ENCODE measurements at places on chromosomes 1 and 21.

GRCh38 chr1:61051719-61052394 is 30.5 kb upstream of the NFIA start:
- DNase-seq = no peak

DNA sequence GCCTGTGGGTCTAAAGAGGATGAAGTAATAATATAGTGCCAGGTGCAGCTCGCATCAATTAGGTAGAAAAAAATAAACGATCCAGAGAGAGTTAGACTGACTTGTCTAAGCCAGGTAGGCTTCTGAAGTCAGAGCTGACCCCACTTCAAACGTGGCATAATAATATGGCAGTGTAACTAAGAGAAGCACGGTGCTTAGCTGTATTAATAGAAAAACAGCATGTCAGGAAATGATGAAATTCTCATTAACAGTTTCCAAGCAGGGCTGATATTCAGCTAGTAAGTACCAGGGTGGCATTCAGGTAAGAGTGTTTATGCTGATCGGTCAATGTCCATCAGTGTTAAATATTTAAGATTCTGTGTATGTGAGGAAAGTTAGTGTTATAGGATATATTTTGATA is 145.8 kb upstream of the SAMSN1 start:
- no peak for DNase-seq

DNA sequence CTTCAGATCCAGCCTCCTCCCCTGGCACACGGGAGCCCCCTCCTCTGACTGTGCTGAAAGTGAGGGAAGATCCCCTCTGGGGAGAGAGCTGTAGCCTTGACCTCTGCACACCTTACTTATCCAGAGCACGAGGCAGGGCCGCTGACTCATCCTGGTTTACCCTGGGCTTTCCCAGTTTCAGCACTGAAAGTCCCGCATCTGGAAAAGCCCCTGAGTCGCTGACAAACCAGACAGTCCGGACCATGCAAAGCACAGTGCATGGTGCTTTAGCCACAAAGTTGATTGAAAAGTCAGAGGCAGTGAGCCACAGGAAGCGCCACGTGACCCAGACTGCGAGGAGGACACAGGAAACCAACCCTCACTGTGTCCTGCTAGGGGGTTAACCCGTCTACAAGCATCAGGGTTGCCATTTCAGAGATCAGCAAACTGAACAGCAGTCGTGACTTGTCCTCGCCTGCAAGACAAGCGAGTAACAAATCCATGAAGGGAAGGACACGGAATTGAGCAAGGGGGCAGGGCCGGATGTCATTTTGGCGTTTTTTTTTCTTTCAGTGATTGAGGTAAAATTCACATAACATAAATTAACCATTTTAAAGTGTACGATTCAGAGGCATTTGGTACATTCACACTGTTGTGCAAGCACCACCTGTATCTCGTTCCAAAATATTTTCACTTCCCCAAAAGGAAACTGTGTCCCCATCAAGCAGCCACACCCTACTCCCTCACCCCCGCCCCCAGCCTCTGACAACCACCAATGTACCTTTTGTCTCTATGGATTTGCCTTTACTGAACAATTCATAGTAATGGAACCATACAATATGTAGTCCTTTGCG is 19.9 kb upstream of the IFNGR2 start:
- DNase-seq = peak; percentile 60

- no peak for DNase-seq
Measured at GRCh38 chr1:242402956-242403355, 121.5 kb downstream of the PLD5 start.

GRCh38 chr1:230633469-230633868 is 8.8 kb upstream of the COG2 start:
- DNase-seq = no peak

DNA sequence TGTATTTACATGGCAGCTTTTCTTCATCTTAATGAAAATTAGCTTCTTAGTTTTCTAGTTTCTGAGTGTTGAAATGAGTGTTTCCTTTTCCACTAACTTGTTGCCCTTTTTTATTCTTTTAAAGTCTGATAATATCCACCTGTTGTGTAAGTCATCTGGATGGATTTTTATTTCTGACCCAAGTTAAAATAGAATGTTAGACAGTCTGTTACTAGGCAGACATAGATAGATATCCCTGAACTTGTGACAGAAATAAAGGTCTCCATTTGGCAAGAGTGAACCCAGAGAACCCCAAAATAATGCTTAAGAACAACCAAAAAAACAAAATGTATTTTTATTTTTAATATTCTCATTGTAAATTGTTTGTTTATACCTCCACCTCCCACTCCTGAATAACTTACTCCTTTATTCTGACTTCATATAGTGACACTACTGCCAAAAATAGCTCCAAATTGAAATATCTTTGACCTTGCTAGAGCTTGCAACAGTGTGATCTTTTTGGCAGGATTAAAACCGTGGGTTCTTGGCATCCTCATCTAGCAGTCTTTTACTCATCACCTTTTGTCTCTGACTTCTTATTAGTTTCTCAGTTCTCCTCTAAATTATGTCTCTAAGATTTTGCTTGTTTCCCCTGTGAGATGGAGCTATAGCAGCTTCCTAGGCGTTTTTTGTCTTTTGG is 26.9 kb upstream of the SH3D21 start:
- peak; percentile 45 for DNase-seq

GRCh38 chr1:89260566-89261255 is 11.9 kb downstream of the GBP5 start:
- DNase-seq = peak; percentile 55

- no peak for DNase-seq
Measured at GRCh38 chr1:119045096-119045746, 57.1 kb upstream of the TBX15 start.

DNA sequence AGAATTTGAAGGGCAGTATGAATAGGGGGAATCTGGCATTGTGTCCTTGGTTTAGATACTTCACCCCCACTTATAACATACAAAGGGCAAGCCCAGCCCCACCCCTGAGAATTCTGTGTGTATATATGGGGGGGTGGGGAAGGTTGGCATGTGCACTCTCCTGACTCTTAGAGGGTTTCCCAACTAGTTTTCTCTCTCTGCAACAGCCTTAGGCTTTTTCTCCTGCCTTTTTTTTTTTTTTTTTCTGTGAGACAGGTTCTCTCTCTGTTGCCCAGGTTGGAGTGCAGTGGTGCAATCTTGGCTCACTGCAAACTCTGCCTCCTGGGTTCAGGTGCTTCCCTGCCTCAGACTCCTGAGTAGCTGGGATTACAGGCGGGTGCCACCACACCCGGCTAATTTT is 2.9 kb upstream of the ZBED6 start:
- DNase-seq = no peak

DNA sequence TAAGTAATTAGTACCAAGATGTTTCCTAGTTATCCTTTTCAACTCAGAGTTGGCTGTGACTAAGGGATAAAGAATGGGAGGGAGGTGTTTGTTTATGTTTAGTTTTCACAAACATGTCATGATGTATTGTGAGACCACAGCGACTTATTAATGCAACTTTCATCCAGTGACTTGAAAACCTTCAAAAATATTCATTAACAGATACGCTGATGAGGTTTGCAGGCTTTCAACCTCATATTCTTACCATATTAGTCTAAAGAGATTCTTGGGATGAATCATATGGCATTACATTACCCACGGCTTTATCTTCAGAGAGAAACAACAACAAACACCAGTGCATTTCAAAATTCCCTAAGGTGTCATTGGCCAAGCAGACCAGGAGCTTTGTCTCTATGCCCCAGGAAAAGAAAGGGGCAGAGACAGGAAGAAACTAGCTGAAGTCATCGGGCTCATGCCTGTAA is 36.4 kb downstream of the PALMD start:
- DNase-seq = peak; percentile 18

GRCh38 chr1:93980320-93981273 is 71.4 kb upstream of the GCLM start:
- no peak for DNase-seq

DNA sequence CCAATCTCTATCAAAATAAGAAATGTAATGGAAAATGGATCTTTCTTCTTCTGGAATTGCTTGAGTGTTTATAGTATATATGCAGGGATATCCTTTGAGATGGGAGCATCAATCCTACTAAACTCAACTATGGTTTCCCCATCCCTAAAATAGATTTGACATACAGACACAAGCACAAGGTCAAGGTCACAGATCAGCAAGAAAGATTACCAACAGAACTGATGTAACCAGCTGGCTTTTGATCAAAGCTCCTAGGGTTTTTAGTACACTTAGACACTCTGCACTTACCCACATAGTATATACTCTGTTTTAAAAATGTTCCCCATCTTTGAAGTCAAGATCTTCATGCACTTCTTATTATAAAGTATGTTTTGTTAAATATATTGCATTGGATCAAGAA is 85.5 kb downstream of the NRIP1 start:
- DNase-seq = no peak

DNA sequence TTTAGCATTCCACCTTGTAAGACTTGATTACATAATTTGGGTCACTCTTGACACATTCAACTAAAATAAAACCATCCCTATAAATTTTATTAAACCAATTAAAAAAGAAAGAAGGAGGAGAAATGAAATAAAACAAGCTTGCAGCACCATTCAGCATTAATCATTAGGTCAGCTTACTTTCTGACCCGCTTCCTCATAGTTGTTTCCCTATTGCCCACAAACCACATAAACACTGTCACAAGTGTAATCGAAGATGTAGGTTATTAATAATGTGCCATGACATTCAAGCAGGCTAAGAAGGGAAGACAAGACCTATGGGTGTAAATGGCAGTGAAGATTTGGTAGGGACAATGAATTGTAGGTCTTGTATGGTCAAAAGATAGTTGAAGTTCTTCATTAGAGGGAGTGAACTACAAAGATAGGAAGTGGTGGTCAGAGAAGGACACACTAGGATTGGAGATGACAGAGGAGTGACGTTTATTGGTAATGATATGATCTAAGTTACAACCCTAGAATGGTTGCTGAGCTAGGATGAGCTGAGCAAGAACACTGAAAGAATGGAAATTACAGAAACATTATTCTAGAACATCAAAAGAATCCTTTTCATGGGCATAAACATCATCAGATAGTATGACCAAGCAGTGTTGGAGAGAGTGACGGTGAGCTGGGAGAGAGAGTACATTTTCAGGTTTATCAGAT is 231.5 kb downstream of the KCNT2 start:
- no peak for DNase-seq

DNA sequence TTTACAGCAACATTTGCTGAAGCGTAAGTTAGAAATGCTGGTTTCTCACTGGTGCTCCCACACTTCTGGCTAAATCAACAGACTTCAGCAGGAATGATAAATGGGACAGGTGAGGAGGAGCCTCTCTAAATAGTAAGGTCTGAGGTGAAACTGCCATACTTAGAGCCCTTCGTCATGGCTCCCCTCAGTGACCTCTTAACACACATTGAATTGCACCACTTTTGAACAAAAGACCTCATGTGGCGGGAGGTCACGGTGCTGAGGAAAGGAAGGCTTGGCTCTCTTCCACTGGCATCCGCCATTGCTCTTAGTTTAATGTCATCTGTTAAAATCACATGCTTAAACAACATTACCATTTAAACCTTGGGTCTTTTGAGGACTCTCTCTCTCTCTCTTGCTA is 3.4 kb downstream of the MAP3K7CL start:
- DNase-seq = no peak

DNA sequence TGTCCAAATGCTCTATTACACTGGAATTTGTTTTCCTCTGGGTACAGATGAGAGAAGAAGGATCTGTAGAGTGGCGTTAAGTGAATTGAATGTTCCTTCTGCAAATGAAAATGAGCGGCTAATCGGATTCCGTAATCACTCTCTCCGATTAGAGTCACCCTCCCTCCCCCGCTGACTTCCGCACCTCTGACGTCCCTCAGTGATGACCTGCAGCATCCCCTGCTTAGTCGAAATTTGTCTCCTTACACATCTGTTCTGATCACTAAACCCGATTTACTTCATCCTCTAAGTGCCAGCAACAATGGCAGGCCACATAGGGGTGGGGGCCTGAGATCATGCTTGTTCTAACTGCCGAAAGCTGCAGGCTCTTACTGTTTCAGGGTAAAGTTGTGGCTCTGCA is 378.7 kb downstream of the SEC16B start:
- DNase-seq = no peak

DNA sequence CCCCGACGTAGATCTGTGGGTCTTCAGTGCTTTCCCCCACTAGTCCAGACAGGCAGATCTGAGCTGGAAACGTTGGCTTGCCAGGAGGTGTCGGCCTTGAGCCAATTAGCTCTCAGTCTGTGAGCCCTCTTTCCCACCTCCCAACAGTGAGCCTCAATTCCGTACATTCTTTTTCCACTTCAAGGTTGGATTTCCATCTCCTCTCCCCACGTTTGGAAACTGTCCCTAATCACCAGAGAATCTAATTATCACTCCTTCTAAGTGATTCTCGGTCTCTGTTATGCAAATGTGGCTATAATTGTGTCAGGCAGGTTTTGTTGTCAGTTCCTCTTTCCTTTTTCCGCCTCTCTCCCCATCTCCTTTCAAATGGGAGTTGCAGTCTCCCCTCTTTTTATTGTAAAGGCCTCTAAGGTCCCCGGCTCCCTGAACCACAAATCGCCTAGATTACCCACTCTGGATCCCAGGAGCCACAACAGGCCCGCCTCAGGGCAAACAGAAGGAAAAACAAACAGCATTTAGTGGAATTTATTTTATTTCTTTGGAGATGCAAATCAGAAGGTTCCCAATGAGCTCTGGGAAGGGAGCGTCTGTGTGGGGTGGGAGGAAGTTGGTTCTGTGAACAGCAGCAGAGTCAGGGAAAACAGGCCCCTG is 29.4 kb upstream of the LRRN2 start:
- no peak for DNase-seq

All from GM03348 (cell line).